ENCODE measurements at places on chromosomes 11 and 22. TPM values are rescaled to one million over a fixed set of nuclear protein-coding genes. Genes with fewer than 3 reads are reported as not detected.
A peak's percentile ranks its signal among the peaks of the same experiment; 100 is the strongest.

GRCh38 chr11:61046833-61047232, 55.5 kb upstream of the CD5 start:
- DNase-seq, result no peak

GRCh38 chr22:17910561-17911311, 113.6 kb downstream of the MICAL3 start:
- DNase-seq, result peak; percentile 87

GRCh38 chr22:30245181-30245984, 1.2 kb downstream of the LIF start:
- DNase-seq, result no peak

DNA sequence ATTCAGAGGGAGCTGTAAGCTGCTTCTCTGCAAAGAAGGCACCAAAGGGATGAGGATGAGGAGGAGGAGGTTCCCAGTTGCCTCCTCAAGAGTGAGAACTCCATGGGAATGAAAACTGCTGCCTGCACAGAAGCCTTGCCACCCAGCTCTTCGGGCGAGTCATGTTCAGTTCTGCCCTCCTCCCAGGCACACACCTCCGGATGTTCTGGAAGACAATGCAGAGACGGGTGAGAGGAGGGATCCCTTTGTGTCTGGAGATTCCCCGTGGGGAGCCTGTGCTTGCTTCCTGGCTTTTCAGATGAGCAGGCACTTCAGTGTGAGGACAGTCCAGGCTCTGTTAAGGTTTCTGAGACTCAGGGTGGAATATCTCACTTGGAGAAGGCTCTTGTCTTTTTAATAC, 295.6 kb downstream of the DDX10 start:
- no peak for DNase-seq

- DNase-seq, result no peak
These were observed 39.3 kb downstream of the CAPN1 start for GRCh38 chr11:65221026-65221425.

DNA sequence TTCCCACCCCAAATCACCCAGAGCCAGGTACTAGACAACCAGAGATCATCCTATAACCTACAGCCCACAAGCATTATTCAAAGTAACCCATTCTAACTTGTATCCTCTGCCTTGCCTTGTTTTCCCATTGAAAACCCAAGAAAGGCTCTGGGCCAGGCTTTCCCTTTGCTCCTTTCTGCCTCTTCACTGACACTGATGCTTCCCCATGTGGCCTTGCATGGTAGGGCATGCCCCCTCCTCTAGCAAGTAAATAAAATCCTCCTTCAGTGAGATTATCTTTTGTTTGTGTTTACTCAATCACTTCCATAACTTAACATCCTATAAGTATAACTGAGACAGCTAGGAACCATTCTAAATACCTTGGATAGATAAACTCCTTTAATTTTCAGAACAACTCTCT, 65.6 kb upstream of the FAR1 start:
- no peak for DNase-seq

GRCh38 chr11:3192511-3193372, 25.9 kb downstream of the MRGPRG start:
- no peak for DNase-seq

DNA sequence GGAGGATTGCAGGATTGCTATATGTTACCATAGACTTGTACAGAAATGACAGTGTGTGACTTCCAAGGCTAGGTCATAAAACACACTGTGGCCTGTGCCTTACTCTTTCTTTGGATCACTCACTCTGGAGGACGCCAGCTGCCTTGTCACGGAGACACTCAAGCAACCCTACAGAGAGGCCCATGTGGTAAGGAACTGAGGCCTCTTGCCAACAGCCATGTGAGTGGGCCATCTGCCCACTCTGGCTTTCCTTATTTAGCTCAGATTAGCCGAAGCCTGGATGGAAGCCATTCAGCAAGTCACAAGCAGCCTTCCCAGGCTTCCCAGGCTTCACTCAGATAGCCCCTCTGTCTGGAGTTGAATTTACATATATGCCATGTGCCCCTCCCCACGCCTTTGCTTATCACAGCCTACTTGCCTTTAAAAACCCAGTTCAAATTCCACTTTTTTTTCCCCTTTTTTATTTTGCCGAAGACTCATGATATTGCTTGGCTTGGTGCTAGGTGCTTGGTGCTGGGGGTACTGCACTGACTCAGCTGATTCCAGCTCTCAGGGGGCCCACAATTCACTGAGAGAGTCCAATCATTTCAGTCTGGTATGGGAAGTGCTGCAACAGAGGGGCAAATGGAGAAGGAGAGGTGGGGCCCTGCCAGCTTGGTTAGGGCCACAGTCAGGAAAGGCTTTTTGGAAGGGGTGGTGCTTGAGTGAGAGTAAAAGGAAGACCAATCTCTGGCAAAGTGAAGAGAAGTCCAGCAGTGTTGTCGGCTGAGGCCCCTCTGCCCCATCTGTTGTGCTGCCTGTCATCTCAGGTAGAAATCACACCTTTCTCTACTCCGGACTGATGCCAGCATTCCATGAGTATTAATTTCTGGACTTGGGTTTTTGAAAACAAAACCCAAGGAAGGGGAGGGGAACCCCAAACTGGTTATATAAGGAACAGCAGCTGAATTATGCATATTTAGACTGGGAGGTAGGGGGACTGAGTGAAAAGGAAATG, 14.5 kb upstream of the P4HA3 start:
- DNase-seq, result peak; percentile 90

GRCh38 chr11:30377347-30377746, 54.4 kb downstream of the ARL14EP start:
- no peak for DNase-seq

- no peak for DNase-seq
These were observed 8.2 kb upstream of the HBE1 start for GRCh38 chr11:5277807-5278382.

GRCh38 chr22:22013559-22014284, 31.1 kb upstream of the TOP3B start:
- DNase-seq, result no peak

DNA sequence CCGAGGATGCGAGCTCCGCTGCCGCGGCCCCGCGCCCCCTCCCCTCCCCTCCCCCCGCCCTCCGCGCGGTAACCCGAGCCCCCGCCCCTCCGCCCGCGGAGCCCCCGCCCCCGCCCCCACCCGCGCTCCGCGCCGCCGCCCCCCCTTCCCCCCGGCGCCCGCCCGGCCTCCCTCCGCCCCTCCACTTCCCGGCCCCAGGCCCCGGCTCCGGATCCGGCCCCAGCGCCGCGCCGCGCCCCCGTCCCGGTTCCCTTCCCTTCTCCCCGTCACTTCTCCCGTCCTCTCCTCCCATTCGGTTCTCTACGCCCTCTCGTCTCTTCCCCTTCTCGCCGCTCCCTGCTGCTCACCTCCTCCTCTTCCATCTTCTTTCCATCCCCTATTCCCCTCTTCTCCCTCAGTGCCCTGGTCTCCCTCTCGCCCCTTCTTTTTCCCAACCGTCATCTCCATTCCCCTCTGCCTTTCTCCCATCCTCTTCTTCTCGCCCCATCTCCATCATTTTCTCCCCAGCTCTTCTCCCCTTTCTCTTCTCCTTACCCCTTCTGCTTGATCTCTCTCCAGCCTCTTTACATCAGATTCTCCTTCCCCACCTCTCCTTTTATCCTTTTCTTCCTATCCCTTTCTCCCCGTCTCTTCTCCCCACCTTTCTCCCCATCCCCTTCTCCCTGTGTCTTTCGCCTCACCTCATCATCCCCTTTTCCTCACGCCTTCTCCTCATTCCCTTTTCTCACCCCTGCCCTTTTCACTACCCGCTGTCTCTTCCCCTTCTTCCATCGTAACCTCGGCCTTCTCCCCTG, at the start of gene DCHS1:
TSS of gene DCHS1 (minus strand) at position 20 of the 794 bp plus-strand sequence. CDS start 14,196 bp downstream, outside the sequence.
- DNase-seq, result peak; percentile 71

- DNase-seq, result no peak
These were observed 11.6 kb downstream of the SLC37A2 start for GRCh38 chr11:125074511-125075241.

- peak; percentile 21 for DNase-seq
These were observed 166.6 kb downstream of the BRD1 start for GRCh38 chr22:49660794-49661781.

- peak; percentile 31 for DNase-seq
These were observed 365.7 kb upstream of the CADM1 start for GRCh38 chr11:115869780-115870431.

DNA sequence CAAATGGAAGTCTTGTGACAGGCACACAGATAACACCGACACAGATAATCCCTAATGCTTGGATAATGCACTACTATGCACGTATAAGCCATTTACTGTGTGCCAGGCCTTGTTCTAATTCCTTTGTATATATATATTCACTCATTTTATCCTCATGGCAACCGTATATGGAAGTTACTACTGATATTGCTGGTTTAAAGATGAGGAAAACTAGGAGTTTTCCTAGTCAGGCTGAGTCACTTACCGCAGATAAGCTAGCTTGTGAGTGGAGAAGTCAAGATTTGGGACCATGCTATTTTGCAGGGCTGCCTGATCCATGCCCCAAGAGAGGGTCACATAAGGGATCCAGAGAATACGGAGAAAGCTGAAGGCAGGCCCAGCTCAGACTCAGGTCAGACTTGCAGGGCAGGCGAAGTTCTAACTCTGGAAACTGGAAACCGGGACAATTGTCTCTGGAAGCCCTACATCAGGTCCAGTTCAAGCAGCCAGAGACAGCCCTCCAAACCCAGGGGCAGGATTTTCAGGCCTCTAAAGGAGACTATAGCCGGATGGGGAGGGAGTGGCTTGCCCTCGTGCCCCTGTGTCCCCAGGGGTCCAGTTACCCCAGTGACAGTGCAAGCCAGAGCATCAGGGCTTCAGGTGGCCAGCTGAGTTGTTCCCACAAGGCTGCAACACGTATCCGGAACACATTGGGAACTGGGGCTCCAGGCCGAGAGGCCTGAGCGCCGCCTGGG, 534.8 kb downstream of the INSC start:
- DNase-seq, result no peak

- DNase-seq, result peak; percentile 57
These were observed 468 bp downstream of the PATL1 start for GRCh38 chr11:59668188-59668949.

DNA sequence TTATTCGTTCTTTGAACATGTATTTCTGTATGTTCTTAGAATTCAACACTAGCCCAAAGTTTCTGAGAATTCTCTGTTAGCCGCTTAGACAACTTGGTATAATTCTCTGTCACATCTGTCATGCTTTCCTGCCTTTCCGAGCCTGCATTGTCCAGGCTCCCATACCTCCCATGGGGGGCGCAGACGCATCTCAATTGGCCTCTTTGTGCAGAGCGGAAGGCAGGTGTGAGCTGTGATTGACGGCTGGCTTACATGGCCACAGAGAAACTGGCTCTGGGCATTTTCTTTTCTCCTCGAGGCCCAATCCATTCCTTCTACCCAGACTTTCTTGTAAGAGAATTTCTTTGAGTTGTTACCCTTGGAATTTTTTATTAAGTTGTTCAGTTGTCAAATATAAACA, 132.7 kb upstream of the SESN3 start:
- DNase-seq, result no peak

DNA sequence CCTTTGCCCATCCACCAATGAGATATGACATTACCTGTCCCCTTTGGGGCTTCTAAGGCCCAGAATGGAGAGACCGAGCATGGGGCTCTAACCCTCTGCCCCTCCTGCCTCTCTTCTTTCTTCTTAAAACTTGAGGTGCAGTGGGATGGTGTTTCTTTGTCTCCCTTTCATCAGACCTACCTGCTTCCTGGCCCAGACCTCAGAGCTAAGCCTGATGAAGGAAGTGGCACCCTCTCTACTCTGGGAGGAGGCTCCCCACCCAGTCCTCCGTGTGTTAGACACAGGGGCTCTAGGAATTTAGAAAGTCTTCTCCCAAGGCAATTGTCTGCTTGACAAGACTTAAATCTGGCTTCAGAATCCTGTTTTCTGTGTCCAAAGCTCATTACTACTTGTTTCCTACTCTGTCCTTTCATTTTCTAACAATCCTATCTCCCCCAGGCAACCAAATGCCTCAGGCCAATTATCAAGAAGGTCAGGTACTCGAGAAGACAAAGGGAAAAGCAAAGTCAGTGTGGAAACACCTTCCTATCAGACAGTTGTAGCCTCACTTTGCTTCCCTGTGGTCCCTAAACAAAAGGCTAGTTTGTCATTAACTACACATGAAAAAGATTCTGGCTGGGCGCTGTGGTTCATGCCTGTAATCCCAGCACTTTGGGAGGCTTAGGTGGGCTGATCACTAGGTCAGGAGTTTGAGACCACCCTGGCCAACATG, 20.3 kb upstream of the PARVA start:
- DNase-seq, result no peak

- DNase-seq, result peak; percentile 94
These were observed at the start of gene ZBTB16 for GRCh38 chr11:114059278-114059983. Gene ZBTB16 (plus strand): TSS chr11:114059711. CDS start chr11:114063301, 3,590 bp downstream.

- no peak for DNase-seq
These were observed 44.6 kb downstream of the COPB1 start for GRCh38 chr11:14454861-14455632.

DNA sequence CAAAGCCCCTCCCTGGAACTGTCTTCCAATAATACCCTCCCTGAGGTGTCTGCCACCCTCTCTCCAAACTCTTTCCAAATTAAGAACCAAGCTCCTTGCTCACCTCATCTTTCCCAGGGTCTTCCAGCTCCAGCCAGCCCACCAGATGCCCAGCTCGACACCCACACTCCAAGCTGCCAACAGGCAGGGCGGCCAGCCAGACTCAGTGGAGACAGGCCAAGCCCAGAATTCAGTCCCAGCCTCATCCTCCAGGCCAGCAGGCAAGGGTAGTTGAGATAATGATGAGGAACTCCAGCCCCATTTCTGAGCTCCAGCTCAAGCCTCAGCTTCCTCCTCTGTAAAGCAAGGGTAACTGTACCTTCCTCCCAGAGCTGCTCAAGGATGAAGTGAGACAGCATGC, 132.9 kb downstream of the CHST1 start:
- DNase-seq, result peak; percentile 50

DNA sequence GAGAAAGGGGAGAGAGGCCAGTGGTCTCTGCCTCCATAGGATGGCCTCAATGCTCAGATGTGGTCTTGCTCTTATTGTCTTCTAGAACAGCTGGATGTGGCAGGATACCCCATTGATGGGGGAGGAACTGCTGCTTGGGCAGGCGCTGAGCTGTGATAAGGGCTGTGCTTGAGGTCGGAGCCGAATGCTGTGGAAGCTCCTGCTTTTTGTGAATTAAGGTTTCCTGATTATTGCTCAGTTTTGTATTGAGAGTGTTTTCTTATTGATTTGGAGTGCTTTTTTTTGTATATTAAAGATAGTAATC, 57.2 kb downstream of the CABIN1 start:
- DNase-seq, result no peak

DNA sequence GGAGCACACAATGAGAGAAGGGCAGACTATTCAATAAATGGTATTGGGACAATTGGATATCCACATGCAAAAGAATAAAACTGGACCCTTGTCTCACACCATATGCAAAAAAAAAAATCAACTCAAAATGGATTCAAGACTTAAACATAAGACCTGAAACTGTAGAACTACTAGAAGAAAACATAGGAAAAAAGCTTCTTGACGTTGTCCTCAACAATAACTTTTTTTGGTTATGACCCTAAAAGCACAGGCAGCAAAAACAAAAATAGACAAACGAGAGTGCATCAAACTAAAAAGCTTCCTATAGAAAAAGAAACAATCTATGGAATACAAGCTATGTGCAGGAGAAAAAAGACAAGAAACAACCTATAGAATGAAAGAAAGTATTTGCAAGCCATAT, 37.1 kb upstream of the EED start:
- DNase-seq, result no peak

- no peak for DNase-seq
These were observed 127.8 kb downstream of the CHST1 start for GRCh38 chr11:45537614-45538013.

Gene PRG3
- not detected for total RNA-seq

Gene C11orf16
- total RNA-seq, result not detected

Gene LARGE1
- 147 TPM for total RNA-seq

Gene RASGRP2
- 44.5 TPM for total RNA-seq

Gene PICK1
- 26.5 TPM for total RNA-seq

Gene CCND1
- total RNA-seq, result 162 TPM

Gene C11orf97
- total RNA-seq, result not detected

Gene PKNOX2
- total RNA-seq, result 7.6 TPM

Gene SLC35F2
- total RNA-seq, result 0.52 TPM

Gene SRSF8
- total RNA-seq, result 24.9 TPM

Gene CRYBB2
- total RNA-seq, result not detected
